ENCODE measurements at places on chromosomes 4 and X. TPM values are rescaled to one million over a fixed set of nuclear protein-coding genes. Genes with fewer than 3 reads are reported as not detected.
A peak's percentile ranks its signal among the peaks of the same experiment; 100 is the strongest.

GRCh38 chrX:10244915-10245622 lies 88.3 kb downstream of the CLCN4 start:
- DNase-seq, result no peak
- no peak overlapping the region for H3K4me3 ChIP-seq
- H3K27me3 ChIP-seq, result no peaks in the 10 kb centered on the region

GRCh38 chr4:40423735-40424134 lies 88.6 kb downstream of the CHRNA9 start:
- peaks cover 5% of the 10 kb centered on the region for H3K4me1 ChIP-seq
- no peaks in the 10 kb centered on the region for H3K36me3 ChIP-seq
- H3K27ac ChIP-seq, result no peak overlapping the region
- no peak overlapping the region for H3K4me3 ChIP-seq
- DNase-seq, result peak; percentile 58
- H3K27me3 ChIP-seq, result no peaks in the 10 kb centered on the region

AMBN gene
- polyA plus RNA-seq, result not detected

DNA sequence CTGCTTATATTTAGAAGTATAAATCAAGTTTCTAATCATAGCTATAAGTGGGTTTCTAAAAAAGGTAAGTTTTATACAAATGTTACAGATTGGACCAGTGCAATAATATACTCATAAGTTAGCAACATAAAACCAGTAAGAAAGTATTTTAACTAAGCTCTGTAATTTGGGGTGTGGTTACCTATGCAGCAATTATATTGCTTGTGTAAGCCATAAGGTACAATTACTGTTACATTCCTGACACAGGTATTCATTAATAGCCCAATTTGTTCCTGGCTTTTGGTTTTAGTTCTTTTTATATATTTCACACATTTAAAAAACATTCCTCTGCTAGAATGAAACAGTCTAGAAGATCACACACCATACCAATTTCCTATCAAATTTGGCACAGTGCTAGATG lies 115.1 kb downstream of the FRYL start:
- no peaks in the 10 kb centered on the region for H3K27me3 ChIP-seq
- no peaks in the 10 kb centered on the region for H3K36me3 ChIP-seq
- H3K4me1 ChIP-seq, result peaks cover 10% of the 10 kb centered on the region
- no peak for DNase-seq
- H3K4me3 ChIP-seq, result no peak overlapping the region
- H3K27ac ChIP-seq, result no peak overlapping the region

DNA sequence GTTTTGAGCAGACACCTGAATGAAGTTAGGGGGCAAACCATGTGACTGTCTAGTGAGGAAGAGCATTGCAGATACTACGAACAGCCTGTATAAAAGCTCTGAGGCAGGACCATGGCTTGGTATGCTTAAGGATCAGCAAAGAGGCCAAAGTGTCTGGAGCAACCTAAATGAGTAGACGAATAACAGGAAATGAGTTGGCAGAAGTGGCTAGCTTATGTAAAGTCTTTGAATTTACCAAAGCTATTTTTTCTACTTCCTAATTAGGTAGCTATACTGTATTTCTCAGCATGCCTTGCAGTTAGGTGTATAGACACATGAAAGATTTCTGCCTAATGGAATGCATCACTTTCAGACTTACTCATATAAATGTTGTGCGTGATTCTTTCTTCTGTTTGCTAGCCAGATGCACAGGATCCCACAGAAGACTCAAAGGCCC lies 9.3 kb upstream of the GPRIN3 start:
- no peaks in the 10 kb centered on the region for H3K36me3 ChIP-seq
- peaks cover 32% of the 10 kb centered on the region for H3K4me1 ChIP-seq
- no peaks in the 10 kb centered on the region for H3K27me3 ChIP-seq
- no peak overlapping the region for H3K4me3 ChIP-seq
- H3K27ac ChIP-seq, result peak overlapping the region; percentile 50

DNA sequence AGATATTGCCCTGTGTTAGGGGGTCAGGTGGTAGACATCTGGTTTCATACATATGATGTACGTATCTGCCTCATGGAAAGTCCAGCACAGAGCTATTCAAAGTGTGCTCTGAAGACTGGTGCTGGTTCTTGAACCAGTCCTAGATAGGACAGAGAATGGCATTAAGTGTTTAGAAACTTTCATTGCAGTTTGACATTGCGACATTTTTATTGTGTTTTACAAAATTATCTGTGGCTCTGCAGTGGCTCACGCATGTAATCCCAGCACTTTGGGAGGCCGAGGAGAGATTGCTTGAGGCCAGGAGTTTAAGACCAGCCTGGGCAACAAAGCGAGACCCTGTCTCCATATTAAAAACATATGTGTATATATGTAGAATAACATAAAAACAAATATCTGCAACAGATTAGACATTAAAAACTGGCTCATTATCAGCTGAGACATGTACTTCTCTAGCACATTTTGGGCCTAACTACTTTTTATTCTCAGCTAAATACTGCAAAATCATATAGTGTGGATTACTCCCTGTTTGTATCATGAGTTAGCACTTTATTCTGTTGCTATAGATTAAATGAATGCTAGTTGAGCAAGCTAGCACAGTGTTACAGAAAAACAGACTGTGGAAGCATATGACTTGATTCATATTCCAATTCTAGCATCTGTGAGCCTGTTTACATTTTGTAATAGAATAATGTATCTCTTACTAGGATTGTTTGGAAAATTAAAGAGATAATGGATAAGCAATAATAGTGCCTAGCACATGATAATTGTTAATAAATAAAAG lies 57.1 kb downstream of the USP9X start:
- H3K27ac ChIP-seq, result no peak overlapping the region
- no peak for DNase-seq
- no peaks in the 10 kb centered on the region for H3K27me3 ChIP-seq
- peaks cover 14% of the 10 kb centered on the region for H3K36me3 ChIP-seq

GRCh38 chr4:84480082-84480481 lies 19.0 kb downstream of the NKX6-1 start:
- no peaks in the 10 kb centered on the region for H3K36me3 ChIP-seq
- DNase-seq, result no peak
- H3K27me3 ChIP-seq, result peaks cover 82% of the 10 kb centered on the region
- H3K27ac ChIP-seq, result no peak overlapping the region
- H3K4me3 ChIP-seq, result no peak overlapping the region

GRCh38 chr4:163148466-163149336 lies 18.0 kb downstream of the NAF1 start:
- no peak for DNase-seq
- H3K27ac ChIP-seq, result no peak overlapping the region
- no peaks in the 10 kb centered on the region for H3K4me1 ChIP-seq
- H3K27me3 ChIP-seq, result no peaks in the 10 kb centered on the region
- peaks cover 11% of the 10 kb centered on the region for H3K36me3 ChIP-seq

DNA sequence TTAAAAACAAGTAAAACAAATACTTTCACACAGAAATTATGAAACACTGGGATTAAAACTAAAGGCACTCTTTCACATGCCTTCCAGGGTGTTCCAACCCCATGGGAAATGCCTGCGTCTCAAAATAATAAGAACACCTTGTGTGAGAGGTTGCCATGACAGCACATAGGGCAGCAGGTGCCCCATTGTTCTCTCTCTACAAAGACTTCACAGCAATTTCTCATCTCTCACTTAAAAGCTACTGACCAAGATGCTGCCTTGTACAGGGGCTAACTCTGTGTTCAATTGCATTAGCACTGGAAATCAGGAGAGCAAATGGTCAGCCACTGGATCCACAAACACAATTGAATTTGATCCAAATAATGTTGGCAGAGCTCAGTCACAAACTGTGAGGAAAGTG lies 102.5 kb upstream of the GALNTL6 start:
- H3K27ac ChIP-seq, result no peak overlapping the region
- no peaks in the 10 kb centered on the region for H3K4me1 ChIP-seq
- no peak for DNase-seq
- H3K27me3 ChIP-seq, result no peaks in the 10 kb centered on the region
- H3K4me3 ChIP-seq, result no peak overlapping the region

GRCh38 chr4:169975131-169975837 lies 50.9 kb downstream of the MFAP3L start:
- peak; percentile 62 for DNase-seq
- no peaks in the 10 kb centered on the region for H3K27me3 ChIP-seq
- H3K36me3 ChIP-seq, result no peaks in the 10 kb centered on the region

GRCh38 chr4:103030791-103031190 lies 11.3 kb upstream of the SLC9B1 start:
- H3K27me3 ChIP-seq, result no peaks in the 10 kb centered on the region
- DNase-seq, result no peak
- no peak overlapping the region for H3K4me3 ChIP-seq
- no peaks in the 10 kb centered on the region for H3K4me1 ChIP-seq
- peaks cover 21% of the 10 kb centered on the region for H3K36me3 ChIP-seq
- H3K27ac ChIP-seq, result no peak overlapping the region

GRCh38 chr4:36489798-36490197 lies 208.4 kb downstream of the DTHD1 start:
- H3K36me3 ChIP-seq, result no peaks in the 10 kb centered on the region
- H3K4me1 ChIP-seq, result no peaks in the 10 kb centered on the region
- H3K27ac ChIP-seq, result no peak overlapping the region
- H3K4me3 ChIP-seq, result no peak overlapping the region
- DNase-seq, result no peak
- no peaks in the 10 kb centered on the region for H3K27me3 ChIP-seq

DNA sequence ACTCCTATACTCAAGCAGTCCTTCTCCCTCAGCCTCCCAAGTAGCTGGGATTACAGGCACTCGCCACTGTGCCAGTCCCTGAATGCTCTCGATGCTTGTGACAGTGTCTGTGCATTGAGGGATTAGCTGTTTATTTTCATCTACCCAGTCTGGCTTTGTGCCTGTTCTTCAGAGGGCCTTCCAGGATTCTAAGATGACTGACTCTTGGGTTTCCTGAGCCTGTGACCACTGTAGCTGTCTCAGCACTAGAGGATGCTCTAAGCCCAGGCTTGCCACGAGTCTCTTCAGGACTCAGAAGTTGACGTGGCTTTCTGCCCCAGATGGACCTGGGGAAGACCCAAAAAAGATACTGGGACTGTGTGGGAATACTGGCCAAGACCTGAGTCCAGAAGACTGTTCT lies 201.4 kb downstream of the ARHGAP10 start:
- no peaks in the 10 kb centered on the region for H3K4me1 ChIP-seq
- no peaks in the 10 kb centered on the region for H3K27me3 ChIP-seq

GRCh38 chr4:37794056-37794455 lies 32.4 kb upstream of the PGM2 start:
- H3K36me3 ChIP-seq, result no peaks in the 10 kb centered on the region
- peaks cover 13% of the 10 kb centered on the region for H3K27me3 ChIP-seq
- no peak overlapping the region for H3K27ac ChIP-seq
- H3K4me3 ChIP-seq, result no peak overlapping the region
- DNase-seq, result no peak

- H3K27ac ChIP-seq, result peak overlapping the region; percentile 32
- H3K4me3 ChIP-seq, result no peak overlapping the region
- peak; percentile 82 for DNase-seq
Measured at GRCh38 chr4:17494258-17495190, 17.4 kb downstream of the QDPR start.

SLC10A4 gene
- not detected for polyA plus RNA-seq

- no peak overlapping the region for H3K27ac ChIP-seq
- no peaks in the 10 kb centered on the region for H3K27me3 ChIP-seq
- no peaks in the 10 kb centered on the region for H3K4me1 ChIP-seq
- no peak overlapping the region for H3K4me3 ChIP-seq
Measured at GRCh38 chr4:177155454-177155853, 154.2 kb upstream of the NEIL3 start.

GRCh38 chrX:51336584-51336983 lies 4.0 kb downstream of the NUDT10 start:
- peak; percentile 62 for DNase-seq
- no peaks in the 10 kb centered on the region for H3K36me3 ChIP-seq
- no peaks in the 10 kb centered on the region for H3K27me3 ChIP-seq
- no peak overlapping the region for H3K4me3 ChIP-seq

PABPC5 gene
- polyA plus RNA-seq, result 3.4 TPM

GRCh38 chr4:117001077-117001476 lies 84.3 kb downstream of the TRAM1L1 start:
- no peaks in the 10 kb centered on the region for H3K36me3 ChIP-seq
- DNase-seq, result no peak
- H3K27me3 ChIP-seq, result no peaks in the 10 kb centered on the region
- no peak overlapping the region for H3K27ac ChIP-seq

DNA sequence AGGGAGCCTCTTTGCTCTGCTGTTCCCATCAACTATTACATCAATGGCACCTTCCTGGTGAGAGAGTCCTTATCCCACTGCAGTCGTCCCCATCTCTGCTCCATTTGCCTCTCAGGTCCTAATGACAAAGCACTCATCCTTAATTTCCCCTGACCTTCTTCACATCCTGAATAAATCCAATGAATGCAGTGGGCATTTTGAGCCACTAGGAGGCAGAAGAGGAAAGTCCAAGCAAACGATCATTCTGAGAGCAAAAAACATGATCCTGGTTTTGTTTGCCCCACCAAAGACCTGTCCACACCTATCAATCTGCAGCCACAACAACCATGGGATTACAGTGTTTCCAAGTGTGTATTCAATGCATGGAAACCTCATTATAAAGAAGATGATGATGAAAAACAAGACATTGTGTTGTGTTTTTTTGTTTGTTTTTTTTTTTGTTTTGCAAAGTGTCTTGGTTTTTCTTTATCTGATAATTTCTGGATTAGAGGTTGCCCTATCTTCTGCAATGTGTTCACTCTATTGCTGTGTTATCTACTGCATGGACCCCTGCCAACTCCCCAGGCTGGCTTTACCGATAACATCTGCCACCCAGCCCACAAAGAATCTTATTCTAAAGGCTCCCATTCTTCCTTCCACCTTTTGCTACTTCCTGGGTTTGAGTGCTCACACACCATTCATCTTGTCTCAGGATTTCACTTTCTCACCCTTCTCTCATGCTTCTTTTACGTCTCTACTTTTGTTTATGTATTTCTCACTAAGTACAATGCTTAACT lies 207.2 kb downstream of the NLGN4X start:
- H3K4me3 ChIP-seq, result no peak overlapping the region
- H3K36me3 ChIP-seq, result no peaks in the 10 kb centered on the region
- peak; percentile 28 for DNase-seq
- no peaks in the 10 kb centered on the region for H3K4me1 ChIP-seq
- no peaks in the 10 kb centered on the region for H3K27me3 ChIP-seq

DNA sequence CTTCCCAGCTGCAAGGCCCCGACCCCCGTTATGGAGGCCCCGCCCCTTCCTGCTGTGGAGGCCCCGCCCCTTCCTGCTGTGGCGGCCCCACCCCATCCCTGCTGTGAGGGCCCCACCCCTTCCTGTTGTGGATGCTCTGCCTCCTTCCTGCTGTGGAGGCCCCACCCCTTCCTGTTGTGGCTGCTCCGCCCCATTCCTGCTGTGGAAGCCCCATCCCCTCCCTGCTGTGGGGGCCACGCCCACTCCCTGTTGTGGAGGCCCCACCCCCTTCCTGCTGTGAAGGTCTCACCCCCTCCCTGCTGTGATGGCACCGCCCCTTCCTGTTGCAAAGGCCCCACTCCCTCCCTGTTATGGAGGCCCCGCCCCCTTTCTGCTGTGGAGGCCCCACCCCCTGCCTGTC lies 104.9 kb upstream of the PSAPL1 start:
- no peaks in the 10 kb centered on the region for H3K4me1 ChIP-seq
- DNase-seq, result peak; percentile 32
- H3K27ac ChIP-seq, result no peak overlapping the region
- no peaks in the 10 kb centered on the region for H3K36me3 ChIP-seq

All from GM23248 (cell line).